ENCODE measurements at places on chromosomes 12 and 14.

- no peak for DNase-seq
These were observed 10.3 kb downstream of the RERGL start for GRCh38 chr12:18079541-18080246.

GRCh38 chr14:30658645-30659044, 36.5 kb downstream of the SCFD1 start:
- no peak for DNase-seq

DNA sequence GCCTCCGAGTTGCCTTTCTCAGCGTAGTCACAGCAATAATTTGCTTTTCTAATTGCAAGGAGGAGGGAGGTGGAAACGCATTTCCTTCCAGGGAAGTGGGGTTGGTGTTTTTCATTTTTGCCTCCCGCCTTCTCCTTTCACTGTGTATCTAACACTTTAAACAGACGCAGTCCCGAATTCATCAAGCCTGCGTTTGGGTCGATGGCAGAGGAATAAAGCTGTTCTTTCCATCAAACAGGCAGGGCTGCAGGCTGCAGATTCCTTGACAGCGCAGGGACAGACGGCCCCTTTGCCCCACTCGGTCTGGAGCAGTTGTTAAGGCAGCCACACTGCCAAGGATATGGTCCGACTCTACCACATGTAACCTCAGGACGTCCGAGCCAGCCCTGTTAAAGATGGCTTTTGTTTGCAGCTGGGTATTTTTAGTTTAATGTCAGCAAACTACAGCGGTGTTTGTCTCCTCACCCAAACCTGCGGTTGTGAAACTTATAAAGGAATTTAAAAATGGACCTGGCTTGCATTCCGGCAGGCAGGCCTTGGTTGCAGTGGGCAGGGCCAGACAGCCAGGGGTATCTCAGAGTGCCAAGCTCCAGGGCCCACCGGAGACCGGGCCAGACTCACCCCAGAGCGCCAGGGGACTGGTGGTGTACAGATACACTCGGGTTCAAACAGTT, 2.1 kb downstream of the CHST11 start:
- DNase-seq: peak; percentile 16

DNA sequence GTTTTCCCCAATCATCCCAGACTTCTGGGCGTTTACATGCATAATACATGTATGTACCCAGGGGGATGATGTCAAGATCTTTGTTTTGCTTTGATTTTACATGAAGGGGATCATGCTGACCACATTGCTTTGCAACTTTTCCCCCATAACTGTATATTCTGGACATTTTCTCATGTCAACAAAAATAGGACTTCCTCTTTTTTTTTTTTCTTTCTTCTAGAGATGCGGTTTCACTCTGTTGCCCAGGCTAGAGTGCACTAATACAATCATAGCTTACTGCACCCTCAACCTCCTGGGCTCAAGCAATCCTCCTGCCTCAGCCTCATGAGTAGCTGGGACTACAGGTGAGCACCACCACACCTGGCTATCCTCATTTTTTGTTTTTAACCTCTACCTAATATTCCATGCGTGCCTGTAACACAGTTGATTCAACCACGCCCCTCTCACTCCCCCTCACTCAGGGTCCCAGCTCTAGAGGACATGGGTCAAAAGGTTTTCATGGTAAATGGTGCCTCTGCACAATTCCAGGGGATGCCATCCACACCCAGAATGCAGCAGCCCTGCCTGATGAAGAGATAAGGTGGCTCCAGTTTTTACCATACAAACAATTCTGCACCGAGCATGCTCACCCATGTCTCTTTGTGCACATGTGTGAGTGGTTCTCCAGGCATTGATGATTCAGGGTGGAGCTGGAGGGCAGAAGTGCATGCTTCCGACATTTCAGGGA, 32.0 kb upstream of the CIPC start:
- no peak for DNase-seq

DNA sequence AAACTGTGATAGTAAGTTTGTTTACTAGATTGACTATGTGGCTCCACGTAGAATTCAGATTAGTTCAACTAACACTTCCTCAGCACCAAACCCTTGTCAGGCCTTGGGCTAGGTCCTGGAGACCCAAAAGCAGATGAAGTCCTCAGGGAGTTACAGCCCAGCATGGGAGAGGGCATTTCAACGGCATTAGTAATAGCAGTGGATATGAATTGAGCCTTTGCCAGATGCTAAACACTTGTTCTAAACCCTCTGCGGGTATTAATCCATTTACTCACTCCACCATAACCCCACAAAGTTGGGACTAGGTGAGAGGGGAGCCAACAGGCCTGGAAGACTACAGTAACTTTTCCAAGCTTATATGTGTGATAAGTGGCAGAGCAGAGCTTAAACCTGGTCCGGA, 714.6 kb downstream of the DIO2 start:
- no peak for DNase-seq

GRCh38 chr12:76272287-76272686, 75.9 kb downstream of the BBS10 start:
- DNase-seq: no peak

DNA sequence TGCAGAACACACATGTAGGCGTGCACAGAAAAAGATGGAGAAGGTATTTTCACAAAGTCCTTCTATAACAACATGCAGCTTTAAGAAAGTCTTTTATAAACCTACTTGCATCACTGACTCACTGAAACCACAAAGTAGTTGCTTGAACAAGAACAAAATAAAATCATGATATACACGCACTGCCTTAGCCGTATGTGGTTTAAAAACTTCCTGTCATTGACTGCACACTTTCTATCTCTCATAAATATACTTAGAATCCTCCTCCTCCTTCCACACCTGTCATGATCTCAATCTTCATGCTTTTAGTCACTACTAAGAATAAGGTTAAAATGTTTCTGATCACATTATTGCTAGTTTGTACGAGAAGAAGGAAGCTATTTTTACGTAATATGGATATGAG, 31.8 kb upstream of the RAD51AP1 start:
- no peak for DNase-seq

GRCh38 chr12:21984375-21984774, 43.1 kb upstream of the ABCC9 start:
- no peak for DNase-seq

Data from HEK293T (cell line).